ENCODE measurements at places on chromosomes 3 and 15.

DNA sequence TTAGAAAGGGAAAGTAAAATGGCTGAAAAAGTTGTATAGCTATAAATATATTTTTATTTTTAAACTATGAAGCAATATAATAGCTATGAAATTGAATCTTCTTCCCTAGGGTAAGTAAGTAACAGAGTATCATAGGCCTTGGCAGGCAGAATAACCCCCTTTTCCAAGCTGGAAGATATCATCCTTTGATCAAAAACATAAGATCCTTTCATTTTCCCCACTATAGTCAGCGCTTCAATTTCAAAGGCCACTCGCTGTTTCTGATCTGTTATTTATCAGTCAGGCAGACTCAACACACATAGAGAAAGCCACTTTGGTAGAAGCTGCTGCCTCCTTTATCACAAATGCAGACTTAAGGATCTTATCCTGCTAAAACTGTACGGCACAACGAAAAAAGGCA, 74.0 kb upstream of the UBE2E2 start:
- DNase-seq, result no peak

- no peak for DNase-seq
Measured at GRCh38 chr15:27486683-27487647, 516.0 kb downstream of the GABRG3 start.

GRCh38 chr3:108554229-108554628, 35.0 kb downstream of the CIP2A start:
- no peak for DNase-seq

GRCh38 chr3:45171283-45171682, 25.1 kb upstream of the CDCP1 start:
- no peak for DNase-seq

GRCh38 chr3:46539443-46540005, 26.6 kb downstream of the LRRC2 start:
- no peak for DNase-seq
